Endothelial cell (in vitro differentiated cells): ENCODE measurements at places on chromosomes 2 and 18. TPM values are rescaled to one million over a fixed set of nuclear protein-coding genes. Genes with fewer than 3 reads are reported as not detected.
A peak's percentile ranks its signal among the peaks of the same experiment; 100 is the strongest.

The LINC00305 gene
- 16.4 TPM for total RNA-seq

The LYPD6B gene
- total RNA-seq = 4.8 TPM

- no peak for DNase-seq
- peaks cover under 1% of the 10 kb centered on the region for H3K4me1 ChIP-seq
- H3K4me3 ChIP-seq = no peak overlapping the region
- peaks cover 6% of the 10 kb centered on the region for H3K36me3 ChIP-seq
- no peaks in the 10 kb centered on the region for H3K27me3 ChIP-seq
- H3K27ac ChIP-seq = no peak overlapping the region
Observed at GRCh38 chr2:156539086-156539860, 103.1 kb downstream of the GPD2 start.

GRCh38 chr18:52348209-52348608 is 8.2 kb downstream of the DCC start:
- no peak for DNase-seq
- no peak overlapping the region for H3K4me3 ChIP-seq
- no peaks in the 10 kb centered on the region for H3K36me3 ChIP-seq
- H3K4me1 ChIP-seq = no peaks in the 10 kb centered on the region
- H3K27me3 ChIP-seq = no peaks in the 10 kb centered on the region

The ASPRV1 gene
- total RNA-seq = 0.87 TPM

DNA sequence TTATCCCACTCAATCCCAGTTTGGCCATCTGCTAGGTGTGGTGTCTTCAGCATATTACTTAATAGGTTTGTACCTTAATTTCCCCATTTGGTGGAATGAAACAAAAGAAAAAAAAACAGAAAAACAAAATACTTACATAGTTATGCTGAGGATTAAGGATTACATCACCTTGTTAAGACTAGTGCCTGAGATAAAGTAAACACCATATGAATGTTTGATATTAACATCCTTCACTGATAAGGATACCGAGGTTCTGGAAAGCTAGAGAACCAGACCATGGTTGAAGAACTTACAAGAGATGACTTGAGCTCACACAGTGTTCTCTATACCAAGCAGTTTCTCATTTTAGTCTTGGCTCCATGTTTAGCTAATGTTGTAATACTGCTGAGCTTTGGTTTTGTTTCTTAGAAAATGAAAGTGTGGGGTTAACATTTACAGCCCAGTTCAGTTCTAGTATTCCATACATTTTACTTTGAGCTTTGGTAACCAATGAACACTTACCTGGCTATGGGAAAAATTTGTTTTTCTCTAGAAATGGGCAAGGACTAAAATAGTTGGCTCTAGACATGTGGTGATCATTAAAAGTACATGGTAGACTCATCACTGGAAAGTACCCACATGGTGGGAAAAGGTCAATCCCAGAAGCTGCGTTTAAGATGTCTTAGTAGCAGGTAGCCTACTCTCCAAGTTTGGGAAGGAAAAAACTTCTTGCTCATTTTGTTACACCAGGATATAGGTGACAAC is 5.8 kb upstream of the GPD2 start:
- peaks cover 3% of the 10 kb centered on the region for H3K27me3 ChIP-seq
- no peaks in the 10 kb centered on the region for H3K36me3 ChIP-seq
- no peak overlapping the region for H3K4me3 ChIP-seq
- no peak overlapping the region for H3K27ac ChIP-seq
- DNase-seq = no peak

- H3K4me1 ChIP-seq = peaks cover 35% of the 10 kb centered on the region
- H3K27me3 ChIP-seq = peaks cover 9% of the 10 kb centered on the region
- peaks cover 43% of the 10 kb centered on the region for H3K36me3 ChIP-seq
- H3K27ac ChIP-seq = peak overlapping the region; percentile 100
- no peak for DNase-seq
Observed at GRCh38 chr18:55266981-55267380, 307.7 kb upstream of the CCDC68 start.

DNA sequence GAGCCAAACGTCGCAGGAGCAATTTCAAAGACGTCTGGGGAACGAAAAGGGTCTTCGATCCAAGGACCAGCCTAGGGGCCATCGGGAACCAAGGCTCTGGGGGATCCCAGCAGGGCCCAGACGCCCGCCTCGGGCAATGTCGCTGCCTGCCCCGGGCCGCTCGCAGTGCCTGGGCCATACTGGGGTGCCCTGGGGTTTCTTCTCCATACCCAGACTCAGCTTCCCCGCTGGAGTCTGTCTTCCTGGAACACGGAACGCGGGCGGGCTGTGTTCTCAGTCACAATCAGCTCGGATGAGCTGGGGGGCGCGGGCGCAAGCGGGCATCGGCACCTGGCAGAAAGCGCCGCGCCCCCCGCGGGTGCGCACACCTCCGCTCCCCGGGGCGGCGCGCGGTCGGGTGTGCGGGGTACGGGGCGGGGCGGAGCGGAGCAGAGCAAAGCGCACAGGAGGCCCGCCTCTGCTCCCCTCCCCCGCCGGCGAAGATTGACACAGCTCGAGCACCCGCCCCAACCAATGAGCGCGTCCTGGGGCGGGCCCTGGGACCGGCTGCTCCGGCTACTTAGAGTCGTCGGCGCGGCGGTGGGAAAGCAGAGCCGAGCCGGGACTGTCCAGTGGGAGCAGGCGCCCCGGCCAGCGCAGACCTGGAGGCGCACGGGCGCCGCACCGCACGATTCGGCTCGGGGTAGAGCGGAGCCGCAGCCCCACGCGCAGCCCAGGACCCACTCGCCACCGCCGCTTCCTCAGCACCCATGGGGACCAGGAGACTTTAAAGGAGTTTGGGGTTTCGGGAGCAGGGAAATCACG is at the start of gene LRATD1:
TSS of gene LRATD1 (plus strand) at position 585 of the 804 bp plus-strand sequence. CDS start 1,263 bp downstream, outside the sequence.
- H3K27ac ChIP-seq = peak within 1 kb of the TSS; percentile 74
- peak; percentile 96 for DNase-seq

- no peaks in the 10 kb centered on the region for H3K4me1 ChIP-seq
- DNase-seq = no peak
- no peak overlapping the region for H3K4me3 ChIP-seq
- H3K27me3 ChIP-seq = no peaks in the 10 kb centered on the region
Observed at GRCh38 chr2:37379881-37380296, 35.5 kb downstream of the QPCT start.

GRCh38 chr2:14634182-14634488 is 1.6 kb downstream of the LRATD1 start:
- H3K27me3 ChIP-seq = peaks cover 8% of the 10 kb centered on the region
- H3K4me3 ChIP-seq = peak overlapping the region; percentile 99

The ATOH8 gene
- 1.8 TPM for total RNA-seq

GRCh38 chr2:183269956-183270355 is 145.7 kb downstream of the NUP35 start:
- H3K36me3 ChIP-seq = no peaks in the 10 kb centered on the region
- no peaks in the 10 kb centered on the region for H3K27me3 ChIP-seq
- H3K4me1 ChIP-seq = no peaks in the 10 kb centered on the region

The ALPG gene
- not detected for total RNA-seq

DNA sequence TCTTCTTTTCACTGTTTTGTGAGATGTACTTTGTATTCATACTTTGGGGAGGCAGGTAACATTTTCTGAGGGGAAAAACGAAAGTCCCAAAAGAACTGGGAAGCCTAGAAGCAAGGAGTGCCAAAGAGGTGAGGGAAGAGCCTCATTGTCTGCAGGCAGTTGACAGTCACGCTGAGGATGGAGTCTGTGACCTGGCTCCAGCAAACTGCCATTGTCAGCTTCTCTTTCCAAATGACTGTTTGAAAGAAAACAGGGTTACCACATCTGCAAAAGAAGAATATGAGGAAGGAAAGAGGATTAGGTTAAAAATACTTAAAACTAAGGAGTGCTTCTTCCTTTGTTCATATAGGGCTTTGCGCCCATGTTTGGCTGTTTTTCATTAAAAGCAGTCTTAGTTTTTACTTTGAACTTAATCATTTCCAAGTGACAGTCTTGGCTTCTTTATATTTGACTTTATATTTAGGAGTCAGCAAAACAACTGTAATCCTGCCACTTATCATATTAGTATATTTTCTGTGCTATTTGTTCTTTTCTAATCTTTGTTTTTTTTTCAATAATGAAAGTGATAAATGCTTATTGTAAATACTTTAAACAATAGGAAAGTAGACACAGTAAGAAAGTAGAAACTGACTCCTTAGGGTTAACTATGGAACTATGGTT is 35.0 kb downstream of the CERS6 start:
- DNase-seq = no peak
- peaks cover 35% of the 10 kb centered on the region for H3K4me1 ChIP-seq
- H3K36me3 ChIP-seq = peaks cover 5% of the 10 kb centered on the region
- H3K4me3 ChIP-seq = no peak overlapping the region

The TIGD1 gene
- 3.7 TPM for total RNA-seq

GRCh38 chr2:75462721-75463120 is 98.0 kb downstream of the EVA1A start:
- DNase-seq = no peak
- H3K4me3 ChIP-seq = no peak overlapping the region
- H3K27ac ChIP-seq = no peak overlapping the region
- H3K36me3 ChIP-seq = no peaks in the 10 kb centered on the region

The SP100 gene
- total RNA-seq = 8.3 TPM

The ELMOD3 gene
- 15.9 TPM for total RNA-seq

The UCN gene
- 1.5 TPM for total RNA-seq

GRCh38 chr2:200616656-200617055 is 30.8 kb downstream of the AOX1 start:
- no peaks in the 10 kb centered on the region for H3K4me1 ChIP-seq
- no peak overlapping the region for H3K4me3 ChIP-seq
- no peaks in the 10 kb centered on the region for H3K36me3 ChIP-seq
- DNase-seq = no peak

- H3K4me3 ChIP-seq = no peak overlapping the region
- H3K27ac ChIP-seq = no peak overlapping the region
- DNase-seq = no peak
- peaks cover 7% of the 10 kb centered on the region for H3K36me3 ChIP-seq
- H3K27me3 ChIP-seq = no peaks in the 10 kb centered on the region
Observed at GRCh38 chr2:191274413-191274815, 29.2 kb downstream of the MYO1B start.

DNA sequence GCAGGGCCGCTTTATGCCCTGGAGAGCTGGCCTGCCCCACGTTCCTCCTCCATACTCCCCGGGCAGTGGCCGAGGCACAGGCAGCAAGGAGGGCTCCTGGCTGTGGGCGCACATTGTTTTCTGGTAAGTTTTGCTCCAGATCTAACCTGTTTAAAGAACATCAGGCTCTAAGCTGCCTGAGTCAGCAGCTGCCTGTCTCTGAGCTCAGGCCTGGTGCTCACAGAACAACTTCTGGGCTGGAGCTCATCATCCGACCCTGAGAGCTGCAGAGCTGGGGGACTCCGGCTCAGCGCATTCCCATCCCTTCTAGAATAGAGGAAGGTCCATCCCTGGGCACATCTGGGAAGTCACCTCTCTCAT is 54.5 kb upstream of the PXDN start:
- peaks cover 29% of the 10 kb centered on the region for H3K4me1 ChIP-seq
- no peak for DNase-seq
- H3K4me3 ChIP-seq = no peak overlapping the region
- no peaks in the 10 kb centered on the region for H3K36me3 ChIP-seq
- H3K27ac ChIP-seq = peak overlapping the region; percentile 3
- peaks cover 9% of the 10 kb centered on the region for H3K27me3 ChIP-seq

- no peaks in the 10 kb centered on the region for H3K36me3 ChIP-seq
- DNase-seq = no peak
- peaks cover 14% of the 10 kb centered on the region for H3K4me1 ChIP-seq
- no peak overlapping the region for H3K4me3 ChIP-seq
- peaks cover 2% of the 10 kb centered on the region for H3K27me3 ChIP-seq
- H3K27ac ChIP-seq = no peak overlapping the region
Observed at GRCh38 chr18:23101861-23102432, 33.3 kb upstream of the CABLES1 start.

The IL1R1 gene
- total RNA-seq = 1.0 TPM

The ARL6IP6 gene
- total RNA-seq = 22.7 TPM

- H3K36me3 ChIP-seq = peaks cover 8% of the 10 kb centered on the region
- H3K4me1 ChIP-seq = peaks cover 74% of the 10 kb centered on the region
- no peak for DNase-seq
- H3K4me3 ChIP-seq = peak overlapping the region; percentile 70
- peaks cover 14% of the 10 kb centered on the region for H3K27me3 ChIP-seq
- H3K27ac ChIP-seq = peak overlapping the region; percentile 99
Observed at GRCh38 chr18:48546396-48546795, 7.6 kb downstream of the CTIF start.

DNA sequence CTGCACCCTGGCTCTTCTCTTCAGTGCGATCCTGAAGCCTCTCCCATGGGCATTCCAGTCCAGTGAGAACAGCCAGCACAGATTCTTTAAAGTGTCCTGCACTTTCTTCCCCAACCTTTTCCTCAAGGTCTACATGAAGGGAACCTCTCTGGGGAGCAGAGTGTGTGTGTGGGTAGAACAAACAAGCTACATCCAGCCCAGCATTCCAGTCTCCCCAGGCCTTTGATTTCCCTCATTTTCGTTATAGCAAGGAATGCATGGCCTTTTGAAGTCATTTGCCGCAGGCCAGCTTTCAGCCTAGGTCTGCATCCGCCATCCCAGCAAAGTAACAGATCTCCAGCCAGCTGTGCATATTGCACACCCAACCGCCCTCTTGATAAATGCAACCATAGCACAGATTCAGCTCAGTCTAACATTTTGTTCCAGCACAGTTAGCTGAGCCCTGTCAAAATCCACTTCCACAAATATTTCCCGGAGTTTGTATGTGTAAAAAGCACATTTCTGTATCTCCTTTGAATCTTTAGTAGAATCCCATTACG is 44.6 kb downstream of the CD8B2 start:
- peaks cover 4% of the 10 kb centered on the region for H3K27me3 ChIP-seq
- H3K36me3 ChIP-seq = no peaks in the 10 kb centered on the region
- no peak overlapping the region for H3K4me3 ChIP-seq
- no peaks in the 10 kb centered on the region for H3K4me1 ChIP-seq
- DNase-seq = no peak
- no peak overlapping the region for H3K27ac ChIP-seq

The CHN1 gene
- 26.3 TPM for total RNA-seq

The ZNG1B gene
- total RNA-seq = 29.3 TPM

- peaks cover 2% of the 10 kb centered on the region for H3K27me3 ChIP-seq
- no peak for DNase-seq
- H3K36me3 ChIP-seq = peaks cover 3% of the 10 kb centered on the region
- H3K4me3 ChIP-seq = no peak overlapping the region
- no peaks in the 10 kb centered on the region for H3K4me1 ChIP-seq
Observed at GRCh38 chr2:113734185-113734584, 22.3 kb downstream of the SLC35F5 start.

GRCh38 chr2:9678544-9678943 is 47.7 kb upstream of the YWHAQ start:
- H3K4me1 ChIP-seq = peaks cover 16% of the 10 kb centered on the region
- peaks cover 3% of the 10 kb centered on the region for H3K27me3 ChIP-seq
- DNase-seq = no peak
- H3K4me3 ChIP-seq = no peak overlapping the region

DNA sequence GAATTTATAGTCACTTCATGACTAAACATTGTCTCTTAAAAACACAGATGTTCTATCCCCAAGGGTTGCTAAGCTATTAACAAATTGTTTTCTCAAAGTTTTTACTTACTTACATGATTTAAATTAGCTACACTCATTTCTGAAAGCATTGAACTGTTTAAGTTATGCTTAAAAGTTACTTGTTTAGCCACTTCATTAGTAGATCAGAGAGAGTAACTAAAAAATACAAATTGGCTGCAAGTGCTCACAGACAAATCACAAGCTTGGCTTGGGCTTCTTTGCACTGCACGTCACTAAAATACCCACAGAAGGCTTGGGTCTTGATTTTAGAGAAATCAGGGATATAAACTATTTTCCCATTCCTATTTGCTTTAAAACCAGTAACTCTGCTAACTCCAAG is 114.1 kb upstream of the SMAD7 start:
- H3K27me3 ChIP-seq = no peaks in the 10 kb centered on the region
- no peak for DNase-seq
- no peaks in the 10 kb centered on the region for H3K36me3 ChIP-seq
- H3K4me1 ChIP-seq = peaks cover 31% of the 10 kb centered on the region
- no peak overlapping the region for H3K4me3 ChIP-seq

The MC5R gene
- total RNA-seq = 0.56 TPM

GRCh38 chr2:10048501-10049171 is 5.3 kb downstream of the KLF11 start:
- peaks cover 8% of the 10 kb centered on the region for H3K4me1 ChIP-seq
- no peak overlapping the region for H3K4me3 ChIP-seq
- H3K27me3 ChIP-seq = peaks cover 7% of the 10 kb centered on the region
- no peak overlapping the region for H3K27ac ChIP-seq
- no peak for DNase-seq
